ENCODE measurements at places on chromosomes 13 and 19. TPM values are rescaled to one million over a fixed set of nuclear protein-coding genes. Genes with fewer than 3 reads are reported as not detected.

Gene IGFL2
- not detected for total RNA-seq

DNA sequence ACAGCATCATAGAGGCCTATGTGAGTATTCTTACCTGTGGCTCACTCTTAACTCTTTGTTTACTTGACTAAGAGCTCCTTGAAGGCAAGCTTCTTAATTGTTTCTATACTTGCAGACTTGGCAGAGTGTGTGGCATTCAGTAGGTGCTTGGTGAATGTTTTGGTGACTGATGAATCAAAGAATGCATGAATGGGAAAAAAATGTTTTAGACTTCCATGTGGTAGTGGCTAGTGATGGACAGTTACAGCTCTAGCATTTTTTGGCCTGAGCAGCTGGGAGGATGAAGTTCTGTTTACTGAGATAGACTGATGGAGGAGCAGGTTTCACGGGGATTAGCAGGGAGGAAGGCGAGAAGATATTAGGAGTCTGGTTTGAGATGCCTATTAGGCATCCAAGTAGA lies 13.6 kb downstream of the HAS1 start:
- no peak for DNase-seq

- no peak for DNase-seq
Observed at GRCh38 chr13:48808683-48809082, 155.0 kb downstream of the CYSLTR2 start.

DNA sequence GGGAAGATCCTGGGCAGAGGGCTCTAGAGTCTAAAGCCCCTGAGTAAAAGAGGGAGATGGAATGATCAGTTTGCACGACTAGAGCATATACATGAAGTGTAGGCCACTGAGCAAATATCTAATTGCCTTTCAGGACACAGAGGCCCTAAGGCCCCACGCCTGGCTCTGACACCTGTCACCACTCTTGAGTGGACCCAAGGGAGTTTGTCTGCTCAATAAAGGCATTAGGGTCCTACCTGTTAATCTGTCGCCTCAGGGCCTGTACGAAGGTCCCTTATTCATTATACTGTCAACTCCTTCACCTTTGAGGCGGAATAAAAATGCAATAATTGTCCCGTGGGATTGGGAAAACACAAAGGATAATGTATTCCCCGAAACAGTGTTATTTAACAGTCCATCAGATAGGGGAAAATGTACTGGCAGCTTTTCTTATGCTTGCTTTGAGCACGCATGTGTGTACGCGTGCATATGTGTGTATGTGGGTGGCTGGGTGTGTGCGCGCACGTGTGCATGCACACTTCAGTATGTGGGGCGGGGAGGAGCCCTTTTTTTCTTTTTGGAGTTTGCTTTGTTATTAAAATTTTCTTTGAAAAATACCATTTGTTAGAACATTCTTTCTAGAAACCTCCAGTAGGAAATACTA lies 161.8 kb upstream of the SERP2 start:
- no peak for DNase-seq

DNA sequence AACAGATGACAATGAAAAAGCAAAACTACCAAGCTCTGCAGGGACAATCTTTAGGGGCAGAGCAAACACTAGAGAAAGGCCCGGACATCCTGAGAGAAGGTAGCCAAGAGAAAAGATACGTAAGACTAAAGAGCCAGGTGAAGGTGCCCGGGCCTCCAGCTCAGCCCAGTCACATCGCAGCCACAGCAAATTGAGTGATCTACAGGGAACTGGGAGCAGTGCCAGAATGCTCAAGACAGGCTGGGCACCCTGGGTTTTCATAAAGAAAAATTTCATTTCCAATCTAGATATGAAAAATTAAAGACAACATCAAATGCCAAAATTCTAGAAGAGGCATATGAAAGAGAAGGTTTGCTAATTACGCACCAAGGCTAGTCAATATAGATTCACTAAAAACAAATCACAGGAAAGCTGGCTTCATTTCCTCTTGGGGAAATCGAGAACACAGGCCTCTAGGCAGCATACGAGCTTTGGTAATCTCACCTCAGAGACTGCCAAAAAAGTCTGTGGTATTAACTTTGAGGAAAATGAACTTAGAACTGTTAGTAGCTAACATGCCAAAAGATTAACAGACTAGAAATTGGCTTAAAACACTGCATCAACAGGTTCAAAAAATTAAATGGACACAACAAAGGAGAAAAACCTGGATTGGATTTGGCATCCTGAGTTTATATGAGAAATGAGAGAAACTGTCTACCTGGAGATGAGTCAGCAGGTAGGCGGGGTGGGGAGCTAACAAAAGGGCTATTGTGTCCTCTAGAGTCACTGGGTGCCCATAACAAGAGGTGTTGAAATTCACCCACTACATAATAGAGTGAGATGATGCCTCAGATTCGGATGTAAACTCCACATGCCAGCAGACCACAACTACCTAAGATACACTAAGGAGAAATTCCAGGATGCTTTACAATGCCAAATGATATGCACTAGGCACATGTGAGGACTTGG lies 6.6 kb downstream of the ANKRD10 start:
- DNase-seq: no peak

DNA sequence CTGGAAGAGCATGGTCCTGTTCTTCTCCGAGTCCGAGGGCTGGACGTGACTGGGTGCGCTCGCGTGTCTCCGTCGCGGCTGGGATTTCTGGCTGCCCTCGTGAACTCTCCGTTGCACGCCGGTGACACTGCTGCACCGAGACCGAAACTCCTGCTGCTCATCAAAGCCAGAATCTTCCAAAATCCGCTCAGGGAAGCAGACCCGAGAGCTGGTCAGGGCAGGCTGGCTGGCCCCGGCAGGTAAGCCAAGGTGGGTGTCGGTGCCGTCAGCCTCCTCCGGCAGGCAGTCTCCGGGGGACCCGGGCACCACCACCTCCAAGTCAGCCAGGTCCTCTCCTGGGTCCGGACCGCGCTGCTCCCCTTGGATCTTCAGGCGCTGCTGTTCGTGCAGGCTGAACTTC lies 119.9 kb downstream of the TBC1D4 start:
- DNase-seq: no peak

- DNase-seq: no peak
Observed at GRCh38 chr19:40502647-40503319, 36.0 kb downstream of the SPTBN4 start.

All from T-helper 17 cell (primary cell).